ENCODE measurements at places on chromosomes 1 and 21.

DNA sequence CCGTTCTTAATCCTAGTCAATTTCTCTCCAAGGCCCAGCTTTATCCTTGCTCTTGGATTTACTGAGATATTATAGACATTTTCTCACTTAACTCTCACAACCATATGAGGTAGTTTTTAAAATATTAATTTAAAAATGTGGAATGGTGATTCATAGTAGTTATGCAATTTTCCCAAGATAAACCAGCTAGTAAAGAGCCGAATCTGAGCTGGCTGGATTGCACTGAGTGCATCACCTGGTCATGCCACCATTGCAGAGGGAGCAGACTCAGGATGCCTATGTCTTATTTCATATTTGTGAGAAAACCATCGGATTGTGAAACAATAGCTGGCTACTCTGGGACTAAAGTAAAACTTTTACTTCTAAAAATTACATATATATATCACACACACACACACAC lies 494.0 kb downstream of the KCNT2 start:
- no peak for DNase-seq

DNA sequence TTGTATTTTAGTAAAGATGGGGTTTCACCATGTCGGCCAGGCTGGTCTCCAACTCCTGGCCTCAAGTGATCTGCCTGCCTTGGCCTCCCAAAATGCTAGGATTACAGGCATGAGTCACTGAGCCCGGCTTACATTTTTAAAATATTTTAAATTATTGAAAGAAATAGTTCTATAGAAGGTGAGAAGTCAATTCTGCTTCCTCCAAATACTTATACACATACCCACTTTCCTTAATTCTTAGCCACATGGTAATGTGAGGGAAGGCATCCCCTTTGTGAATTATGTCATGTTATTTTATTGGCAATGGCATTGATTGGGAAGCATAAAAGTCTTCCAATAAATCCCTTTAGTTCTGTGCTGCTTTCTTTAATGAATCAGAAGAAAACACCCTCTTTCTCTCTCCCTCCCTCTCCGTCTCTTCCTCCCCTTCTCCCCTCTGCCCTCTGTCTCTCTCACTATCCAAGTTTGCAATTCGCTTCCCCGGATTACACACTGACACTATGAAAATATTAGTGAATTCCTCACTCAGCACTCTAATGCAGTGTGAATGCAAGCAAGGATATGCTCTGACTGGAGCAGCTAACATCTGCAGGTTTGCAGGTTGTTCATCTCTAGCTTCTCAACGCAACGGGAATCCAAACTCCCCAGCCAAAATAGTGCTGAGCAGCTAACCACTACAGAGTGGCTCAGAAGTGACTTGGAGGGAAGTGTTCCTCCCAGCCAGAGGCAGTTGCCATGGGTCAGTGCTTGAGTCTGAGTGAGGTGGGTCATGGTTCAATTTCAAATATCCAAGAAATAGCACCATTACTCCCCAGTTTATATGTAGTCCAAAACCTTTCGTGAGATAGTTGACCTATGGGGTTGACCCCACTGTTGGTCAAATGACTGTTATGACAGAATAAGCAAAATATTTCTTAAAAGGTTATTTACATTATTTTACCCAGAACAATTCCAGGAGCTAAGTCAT lies 77.8 kb upstream of the CD55 start:
- DNase-seq = peak; percentile 93

GRCh38 chr1:162314206-162314605 lies 62.4 kb downstream of the SPATA46 start:
- DNase-seq = no peak

DNA sequence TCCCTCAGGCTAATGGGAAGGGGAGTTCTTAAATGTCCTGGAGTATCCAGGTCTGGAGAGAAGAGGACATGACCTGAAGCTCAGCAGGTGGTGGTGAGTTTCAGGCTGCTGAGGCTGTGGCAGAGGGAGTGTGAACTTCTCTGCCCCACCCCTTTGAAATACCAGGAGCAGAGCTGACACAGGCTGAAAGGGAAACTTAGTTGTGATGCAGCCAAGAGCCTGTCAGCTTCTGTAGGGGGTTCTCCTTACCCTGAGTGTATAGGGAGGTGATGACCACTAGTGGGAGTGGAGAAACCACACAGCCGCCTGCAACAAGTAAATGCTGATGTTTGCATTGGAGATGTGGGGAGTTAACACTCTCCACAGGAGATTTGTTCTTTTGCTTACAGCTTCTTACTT lies 152.3 kb downstream of the FCRL5 start:
- DNase-seq = no peak

DNA sequence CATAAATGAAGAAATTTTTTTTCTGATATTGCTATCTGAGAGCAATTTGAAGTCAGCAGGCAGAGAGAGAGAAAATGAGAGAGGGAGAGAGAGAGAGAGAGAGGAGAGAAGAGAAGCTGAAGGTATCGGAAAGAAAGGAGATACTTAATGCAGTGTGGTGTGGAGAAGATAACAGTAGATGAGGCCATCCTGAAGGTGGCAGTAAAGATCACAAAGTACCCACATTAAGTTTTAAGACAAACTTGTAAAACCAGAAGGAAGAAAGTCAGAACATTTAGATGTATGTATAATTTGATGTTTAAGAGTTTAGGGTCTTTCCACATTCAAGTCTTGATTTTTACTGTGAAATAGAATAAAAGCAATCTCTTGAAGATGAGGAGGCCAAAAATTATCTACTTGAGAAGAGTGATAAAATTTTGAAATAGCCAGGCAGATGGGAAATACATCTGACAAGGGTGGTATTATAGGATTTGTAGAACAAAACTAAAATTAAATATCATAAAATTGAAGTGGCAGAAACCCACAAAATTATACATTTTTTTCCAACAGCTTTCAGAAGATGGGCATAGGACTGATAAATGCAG lies 1753.4 kb downstream of the MRPL39 start:
- DNase-seq = peak; percentile 1

DNA sequence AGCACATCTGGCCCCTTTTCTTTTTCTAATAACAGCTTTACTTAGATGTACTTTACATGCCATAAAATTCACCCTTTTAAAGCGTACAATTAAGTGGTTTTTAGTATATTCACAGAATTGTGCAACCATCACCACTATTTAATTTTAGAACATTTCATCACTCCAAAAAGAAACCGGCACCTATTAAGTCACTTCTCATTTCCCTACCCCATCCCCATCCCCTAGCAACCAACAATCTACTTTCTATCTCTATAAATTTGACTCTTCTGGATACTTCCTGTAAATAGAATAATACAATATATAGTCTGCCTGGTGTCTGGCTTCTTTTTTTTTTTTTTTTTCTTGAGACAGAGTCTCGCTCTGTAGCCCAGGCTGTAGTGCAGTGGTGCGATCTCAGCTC lies 59.5 kb upstream of the ENAH start:
- no peak for DNase-seq

- DNase-seq = no peak
These were observed 182.5 kb downstream of the RHOU start for GRCh38 chr1:228917755-228918154.

GRCh38 chr1:226203240-226203639 lies 16.7 kb upstream of the ACBD3 start:
- no peak for DNase-seq

GRCh38 chr1:187338762-187339412 lies 510.1 kb downstream of the PLA2G4A start:
- DNase-seq = no peak

DNA sequence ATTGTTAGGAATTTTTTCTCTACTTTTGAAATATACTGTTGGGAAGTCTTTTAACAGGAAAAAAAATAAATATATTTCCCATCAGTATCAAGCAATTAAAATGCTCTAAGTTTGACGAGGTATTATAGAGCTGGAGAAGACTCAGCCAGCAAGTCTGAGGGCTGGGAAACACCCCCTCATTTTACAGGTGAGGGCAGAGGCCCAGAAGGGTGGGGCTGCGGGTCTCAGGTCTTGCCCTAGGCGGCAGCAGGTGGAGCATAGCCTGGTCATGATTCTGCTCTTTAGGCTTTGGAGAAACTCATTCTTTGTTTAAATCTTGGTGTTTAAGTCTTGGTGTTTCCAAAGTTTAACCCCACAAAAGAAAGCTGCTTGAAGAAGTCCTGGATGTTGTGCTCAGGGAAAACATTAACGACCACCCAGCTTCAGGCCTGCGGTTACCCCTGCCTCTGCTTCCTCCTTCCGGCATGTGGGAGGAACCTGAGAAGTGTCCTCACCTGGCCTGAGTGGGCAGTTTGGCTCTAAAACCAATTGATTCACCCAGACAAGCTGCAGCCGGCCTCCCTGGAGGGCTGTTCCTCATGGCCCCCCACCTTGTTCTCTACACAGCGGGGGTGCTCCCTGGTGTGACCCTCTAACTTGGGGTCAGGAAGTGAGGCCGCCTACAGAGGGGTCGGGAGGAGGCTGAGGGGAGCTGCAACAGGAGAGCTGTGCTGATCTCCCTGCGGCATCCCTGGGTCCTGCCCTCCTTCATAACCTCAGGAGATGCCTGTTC lies 41.7 kb downstream of the OLFML2B start:
- no peak for DNase-seq

GRCh38 chr1:210792250-210793102 lies 341.5 kb downstream of the KCNH1 start:
- DNase-seq = peak; percentile 90

DNA sequence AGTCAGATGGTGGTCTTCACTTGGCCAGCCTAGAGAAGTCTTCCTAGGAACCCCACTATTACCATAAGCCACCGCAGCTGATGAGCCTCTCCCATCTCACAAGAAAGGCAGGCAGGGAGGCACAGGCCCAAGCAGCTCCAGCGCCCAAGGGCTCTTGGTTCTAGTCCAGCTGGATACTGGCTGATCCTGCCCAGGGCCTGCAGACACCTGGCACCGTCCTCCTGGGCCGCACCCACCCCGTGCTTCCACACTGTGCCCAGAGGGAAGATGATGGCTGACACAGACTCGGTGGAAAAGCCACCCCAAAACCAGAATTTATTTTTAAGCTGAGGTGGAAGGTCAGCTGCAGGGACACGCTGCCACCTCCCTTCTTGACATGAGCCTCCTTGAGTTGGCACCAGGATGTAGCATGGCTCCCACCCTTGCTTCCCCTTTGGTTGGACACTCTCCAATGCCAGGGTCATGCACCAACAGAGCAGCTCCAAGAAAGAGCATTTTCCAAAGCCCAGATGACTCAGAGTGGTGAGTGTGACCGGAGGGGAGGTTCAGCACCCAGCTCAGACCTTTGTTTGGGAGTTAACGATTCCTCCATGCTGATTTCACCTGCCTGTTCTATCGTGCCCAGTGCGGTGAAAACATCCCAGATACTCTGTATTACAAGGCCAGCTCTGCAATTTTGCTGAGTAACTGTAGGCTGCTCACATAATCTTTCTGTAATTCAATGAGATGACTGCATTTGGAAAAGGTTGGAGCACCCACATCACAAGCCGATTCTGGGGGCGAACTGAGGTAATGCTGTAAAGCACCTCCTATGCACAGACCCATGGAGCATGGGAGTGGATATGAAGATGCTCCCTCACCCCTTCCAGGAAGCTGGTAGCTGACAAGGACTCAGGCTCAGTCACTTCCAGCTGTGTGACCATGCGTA lies 63.1 kb upstream of the SLC2A1 start:
- peak; percentile 79 for DNase-seq

GRCh38 chr1:164756741-164757140 lies 197.8 kb downstream of the PBX1 start:
- DNase-seq = no peak

DNA sequence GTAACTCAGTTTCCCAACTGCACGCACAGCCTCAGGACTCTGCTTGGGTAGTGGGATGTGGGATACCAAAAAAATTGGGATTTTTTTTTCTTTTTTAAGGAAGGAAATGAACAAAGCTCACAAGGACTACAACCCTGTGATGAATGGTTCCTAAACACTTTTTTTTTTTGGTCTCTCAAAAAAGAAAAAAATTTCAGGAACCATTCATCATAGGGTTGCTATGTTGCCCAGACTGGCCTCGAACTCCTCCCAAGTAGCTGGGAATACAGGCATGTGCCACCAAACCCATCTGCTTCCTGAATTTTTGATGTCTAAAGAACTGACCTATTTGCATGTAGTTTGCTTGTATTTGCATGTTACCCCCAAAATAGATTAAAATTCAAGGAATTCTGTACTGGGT lies 6.8 kb downstream of the MINDY1 start:
- no peak for DNase-seq

GRCh38 chr1:181079920-181080319 lies 8.6 kb upstream of the IER5 start:
- DNase-seq = no peak

GRCh38 chr1:209723756-209724693 lies 19.4 kb downstream of the HSD11B1 start:
- DNase-seq = no peak

- no peak for DNase-seq
These were observed 1.3 kb downstream of the KAZN start for GRCh38 chr1:14599800-14600199.

GRCh38 chr1:176178316-176178715 lies 28.8 kb downstream of the COP1 start:
- no peak for DNase-seq

GRCh38 chr1:18197299-18197698 lies 89.7 kb downstream of the IGSF21 start:
- DNase-seq = no peak

DNA sequence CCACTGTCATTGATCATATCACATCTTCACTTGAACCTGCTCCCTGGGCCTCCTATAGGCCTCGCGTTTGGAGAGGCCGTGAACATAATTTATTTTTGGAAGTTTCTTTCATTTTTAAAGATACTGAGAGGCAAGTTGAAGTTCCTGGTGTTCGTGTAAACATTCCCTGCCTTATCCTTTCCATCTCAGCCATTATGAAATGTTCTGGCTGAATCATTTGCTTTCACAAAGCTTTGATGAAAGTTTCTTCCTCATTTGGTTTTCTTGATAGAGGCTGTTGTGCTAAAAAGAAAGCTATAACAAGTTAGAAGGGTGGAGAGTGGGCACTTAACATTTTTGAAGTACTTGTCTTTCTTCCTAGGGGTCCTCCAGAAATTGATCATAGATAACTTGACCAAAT lies 15.5 kb downstream of the CAMTA1 start:
- DNase-seq = peak; percentile 84

DNA sequence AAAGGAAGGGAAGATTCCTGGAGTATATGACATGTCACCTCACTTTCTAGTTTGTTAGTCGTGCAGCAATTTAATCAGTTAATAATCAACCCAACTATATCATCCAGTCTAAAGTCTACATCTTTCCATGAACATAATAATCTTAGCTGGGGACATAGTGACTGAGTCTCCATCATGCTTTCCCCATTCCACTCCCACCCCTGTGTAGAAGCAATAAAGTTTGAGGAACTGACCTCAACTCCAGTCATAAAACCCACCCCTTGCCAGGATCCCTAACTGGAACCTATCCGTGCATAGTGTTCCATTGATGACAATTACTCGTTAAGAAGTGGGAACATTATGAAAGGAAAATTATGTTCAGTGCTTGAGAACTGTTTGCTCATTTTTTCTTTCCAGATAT lies 48.9 kb upstream of the MROH9 start:
- DNase-seq = no peak

GRCh38 chr1:25361901-25362300 lies 23.8 kb downstream of the TMEM50A start:
- no peak for DNase-seq

- no peak for DNase-seq
These were observed 4.4 kb downstream of the CLCNKB start for GRCh38 chr1:16047791-16048475.

Data from M059J (cell line).